ENCODE measurements at places on chromosomes 4 and X.

DNA sequence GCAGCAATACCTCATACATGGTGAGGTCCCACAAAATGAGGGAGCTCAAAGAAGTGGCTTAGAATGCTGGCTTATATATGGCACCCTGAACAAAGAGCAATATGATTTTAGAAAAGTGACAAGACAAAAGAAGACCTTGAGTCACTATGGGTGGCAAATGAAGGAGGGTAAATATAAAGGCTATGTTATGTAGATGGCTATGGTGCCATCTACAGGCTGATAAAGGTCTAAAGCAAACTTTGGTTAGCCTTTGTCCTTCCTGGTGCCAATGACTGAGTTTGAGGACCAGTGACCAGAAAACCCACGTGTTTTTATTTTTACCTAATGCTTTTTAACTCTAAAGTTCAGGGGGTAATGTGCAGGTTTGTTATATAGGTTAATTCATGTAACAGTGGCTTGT is 151.8 kb downstream of the CCNG2 start:
- peak; percentile 31 for DNase-seq

- no peak for DNase-seq
These were observed 15.6 kb downstream of the DCK start for GRCh38 chr4:71009086-71009485.

GRCh38 chrX:131059246-131059645 is 1.1 kb downstream of the ARHGAP36 start:
- no peak for DNase-seq

GRCh38 chr4:128513664-128514484 is 226.3 kb upstream of the PGRMC2 start:
- DNase-seq: no peak

- DNase-seq: no peak
These were observed 25.4 kb downstream of the C4orf50 start for GRCh38 chr4:5992828-5993321.

GRCh38 chrX:31934842-31935370 is 863.1 kb upstream of the FTHL17 start:
- no peak for DNase-seq

DNA sequence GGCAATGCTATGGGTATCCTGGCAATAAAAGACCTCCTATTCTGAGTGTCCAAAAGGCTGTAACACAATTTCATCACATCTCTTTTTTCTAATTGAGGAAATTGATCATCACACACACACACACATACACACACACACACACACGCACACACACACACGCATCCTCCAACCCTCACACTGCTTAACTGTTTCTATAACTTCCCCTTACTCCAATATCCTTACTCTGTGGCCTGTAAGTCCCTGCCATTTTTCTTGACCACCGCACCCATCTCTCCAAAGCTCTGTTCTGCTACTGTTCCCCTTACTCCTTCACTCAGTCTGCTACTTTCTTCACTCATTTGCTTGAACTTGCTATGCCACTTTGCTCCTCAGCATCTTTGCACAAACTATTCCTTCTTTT is 115.6 kb downstream of the AMELX start:
- no peak for DNase-seq

DNA sequence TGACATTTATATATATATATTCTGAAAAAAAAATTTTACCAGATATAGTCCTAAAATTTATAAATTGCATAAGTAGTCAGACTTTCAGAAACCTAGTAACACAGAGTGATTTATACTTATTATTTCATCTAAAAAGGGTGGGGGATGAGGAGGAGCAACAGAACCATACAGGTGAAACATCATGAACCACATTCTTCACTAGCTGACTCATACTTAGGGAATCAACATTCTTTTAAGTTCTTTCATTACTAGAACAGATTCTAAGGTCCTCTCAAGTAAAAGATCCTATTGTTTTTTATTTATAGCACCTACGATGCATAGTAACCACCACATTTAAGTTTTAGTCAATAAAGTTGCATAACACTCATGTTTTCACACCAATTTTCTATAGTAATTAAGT is 166.1 kb downstream of the LRBA start:
- no peak for DNase-seq

- no peak for DNase-seq
These were observed 59.2 kb upstream of the SMIM10 start for GRCh38 chrX:134931550-134931949.

- DNase-seq: no peak
These were observed 102.1 kb upstream of the RASGEF1B start for GRCh38 chr4:81573840-81574239.

GRCh38 chrX:123731987-123732669 is 724 bp downstream of the THOC2 start:
- DNase-seq: no peak

DNA sequence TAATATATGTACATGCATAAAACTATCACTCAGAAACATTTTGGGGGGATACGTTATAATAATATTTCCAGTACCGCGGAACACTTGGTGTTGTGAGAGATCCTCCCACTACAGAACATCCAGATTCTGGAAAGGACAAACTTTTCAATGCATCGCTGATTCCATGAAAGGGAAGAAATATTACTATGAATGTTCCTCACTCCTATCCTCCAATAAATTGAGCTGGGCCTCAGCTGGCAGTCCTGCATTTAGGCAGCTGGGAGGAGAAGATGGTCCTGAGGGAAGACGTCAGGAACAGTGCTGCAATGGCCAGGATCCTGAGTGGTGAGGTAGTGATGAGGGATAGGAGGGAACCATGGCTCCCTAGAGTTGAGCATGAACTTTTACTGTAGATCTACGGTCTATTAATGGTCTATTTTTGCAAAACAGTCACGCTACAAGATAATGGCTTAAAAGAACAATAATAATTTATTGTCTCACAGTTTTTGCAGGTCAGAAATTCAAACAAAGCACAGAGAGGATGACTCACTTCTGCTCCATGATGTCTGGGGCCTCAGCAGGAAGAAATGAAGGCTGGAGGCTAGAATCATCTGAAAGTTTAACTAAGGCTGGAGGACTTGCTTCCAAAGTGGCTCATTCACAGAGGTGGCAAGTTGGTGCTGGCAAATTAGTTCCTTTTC is 538.1 kb downstream of the STIM2 start:
- DNase-seq: no peak

DNA sequence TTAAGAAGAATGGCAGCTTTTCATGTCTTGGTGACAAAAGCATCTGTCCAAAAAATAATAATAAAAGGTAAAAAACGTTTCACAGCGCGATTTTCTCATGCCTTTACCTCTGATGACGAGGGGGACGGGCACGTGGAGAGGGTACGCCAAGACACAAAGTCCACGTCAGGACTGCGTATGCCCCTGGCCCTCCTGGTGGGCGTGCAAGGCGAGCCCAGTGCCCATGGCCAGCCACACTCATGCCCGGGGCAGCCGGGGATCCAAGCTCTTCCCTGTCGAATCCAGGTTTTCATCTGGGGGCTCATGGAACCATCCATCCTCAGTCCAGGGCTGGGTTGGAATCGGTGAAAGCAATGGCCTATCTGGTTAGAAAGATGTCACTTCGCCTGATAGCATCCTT is 176.6 kb downstream of the AFAP1 start:
- DNase-seq: no peak

DNA sequence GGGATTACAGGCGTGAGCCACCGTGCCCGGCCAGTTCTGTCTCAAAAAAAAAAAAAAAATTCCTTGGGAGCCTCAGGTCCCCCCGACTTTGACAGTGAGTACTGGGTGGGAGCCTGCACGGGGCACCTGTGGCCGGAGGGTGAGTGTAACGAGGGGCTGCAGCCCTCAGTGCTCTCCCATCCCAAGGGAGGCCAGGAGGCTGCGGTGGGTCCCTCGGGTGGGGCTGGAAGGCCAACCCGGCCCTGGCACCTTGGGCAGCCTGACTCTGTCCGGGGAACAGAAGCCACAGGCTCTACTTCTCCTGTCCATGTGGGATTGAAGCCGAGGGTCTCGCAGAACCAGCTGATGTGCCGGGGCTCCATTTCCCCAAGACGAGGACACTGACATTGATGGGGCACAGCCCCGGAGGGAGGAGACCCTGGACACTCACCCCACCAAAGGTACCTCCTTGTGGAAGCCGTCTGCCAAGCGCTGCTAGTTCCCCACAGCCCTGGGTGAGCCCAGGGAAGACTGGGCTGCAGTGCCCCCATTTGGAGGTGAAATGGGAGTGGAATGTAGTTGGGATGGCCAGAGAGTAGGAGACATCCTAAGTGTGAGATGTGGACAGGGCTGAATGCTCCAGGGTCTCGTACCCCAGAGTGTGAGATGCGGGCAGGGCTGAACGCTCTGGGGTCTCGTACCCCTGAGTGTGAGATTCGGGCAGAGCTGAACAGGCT is 2.3 kb upstream of the SLC26A1 start:
- no peak for DNase-seq

GRCh38 chrX:45768666-45769236 is 568.1 kb upstream of the DIPK2B start:
- no peak for DNase-seq

DNA sequence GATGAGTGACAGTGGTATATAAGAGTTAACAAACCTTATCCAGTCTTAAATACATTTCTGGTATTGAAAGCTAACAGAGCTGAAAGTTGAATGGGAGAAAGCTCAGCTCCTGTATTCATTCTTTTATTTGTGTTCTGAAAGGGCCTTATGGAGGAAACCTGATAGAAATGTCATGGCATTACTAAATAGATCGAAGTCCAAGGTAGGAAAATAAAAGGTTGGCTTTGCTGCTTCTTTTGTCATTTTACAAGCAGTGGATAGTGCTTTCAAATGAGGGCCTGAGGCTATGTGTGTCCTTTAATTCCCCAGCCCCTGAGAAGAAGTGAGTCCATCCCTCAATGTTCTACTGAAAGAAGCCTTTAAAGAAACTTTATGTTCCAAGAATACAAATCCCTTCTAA is 974.3 kb upstream of the INTU start:
- DNase-seq: no peak

- peak; percentile 71 for DNase-seq
These were observed 20.5 kb downstream of the ARSJ start for GRCh38 chr4:113958766-113959538.

DNA sequence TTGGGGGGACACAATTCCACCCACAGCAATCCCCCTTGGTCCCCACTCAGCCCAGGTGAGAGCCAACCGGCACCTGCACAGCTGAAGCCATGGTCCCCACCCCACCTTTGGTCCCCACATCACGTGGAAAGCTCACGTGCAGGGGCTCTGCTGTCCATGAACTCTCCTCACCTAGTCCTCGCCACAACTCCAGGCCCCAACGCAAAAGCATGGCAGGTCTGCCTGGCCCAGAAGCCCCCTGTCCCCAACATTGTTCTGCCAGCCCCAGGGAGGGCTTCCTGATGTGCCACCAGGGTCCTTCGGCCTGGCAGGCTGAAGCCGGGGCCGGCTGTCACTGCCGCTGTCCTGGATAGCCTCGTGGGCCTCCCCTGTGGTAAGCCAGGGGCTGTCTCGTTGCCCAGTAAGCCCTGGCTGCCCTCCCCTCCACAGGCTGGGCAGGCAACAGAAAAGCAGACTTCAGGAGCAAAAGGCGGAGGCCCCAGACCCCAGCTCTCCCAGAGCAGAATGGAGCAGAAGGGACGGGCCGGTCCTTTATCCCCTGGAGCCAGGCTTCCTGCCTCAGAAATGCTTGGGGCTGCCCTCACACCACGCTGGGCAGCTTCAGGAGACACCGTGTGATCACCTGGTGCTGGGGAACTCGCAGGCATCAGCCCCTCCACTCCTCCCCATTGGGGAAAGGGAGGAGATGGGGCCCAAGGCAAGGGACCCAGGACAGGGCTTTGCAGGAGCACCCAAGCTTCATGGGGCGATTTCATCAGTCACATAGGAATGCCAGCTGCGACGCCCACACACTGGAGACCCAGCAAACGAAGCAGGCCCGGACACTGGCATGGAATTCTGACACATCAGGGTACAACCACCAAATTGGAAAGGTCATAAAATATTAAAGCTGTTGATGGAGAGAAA is 103.7 kb downstream of the ADRA2C start:
- DNase-seq: no peak

GRCh38 chr4:153233761-153234371 is 29.6 kb downstream of the TRIM2 start:
- peak; percentile 81 for DNase-seq

- DNase-seq: no peak
These were observed 1.1 kb upstream of the CD38 start for GRCh38 chr4:15776871-15777648.

GRCh38 chr4:153564630-153565525 is 98.7 kb downstream of the TMEM131L start:
- no peak for DNase-seq

- no peak for DNase-seq
These were observed 116.7 kb downstream of the KLHL8 start for GRCh38 chr4:87103691-87104187.

DNA sequence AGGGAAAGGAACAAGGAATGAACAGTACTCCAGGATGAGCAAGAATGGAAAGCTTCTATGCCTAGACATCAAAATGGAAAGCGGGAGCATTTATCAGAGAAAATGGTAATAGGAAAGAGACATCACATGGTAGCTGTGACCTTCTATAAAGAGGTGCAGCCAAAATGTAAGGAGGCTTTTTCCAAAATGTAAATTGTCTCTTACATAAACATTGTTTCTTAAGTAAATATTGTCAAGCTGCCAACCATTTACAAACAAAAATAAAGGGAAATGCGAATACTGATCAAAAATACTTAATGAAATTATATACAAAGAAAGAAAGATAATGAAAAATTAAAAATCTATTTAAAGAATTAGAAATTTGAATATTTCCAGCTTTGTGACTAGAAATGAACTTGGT is 55.0 kb upstream of the RASGEF1B start:
- no peak for DNase-seq

DNA sequence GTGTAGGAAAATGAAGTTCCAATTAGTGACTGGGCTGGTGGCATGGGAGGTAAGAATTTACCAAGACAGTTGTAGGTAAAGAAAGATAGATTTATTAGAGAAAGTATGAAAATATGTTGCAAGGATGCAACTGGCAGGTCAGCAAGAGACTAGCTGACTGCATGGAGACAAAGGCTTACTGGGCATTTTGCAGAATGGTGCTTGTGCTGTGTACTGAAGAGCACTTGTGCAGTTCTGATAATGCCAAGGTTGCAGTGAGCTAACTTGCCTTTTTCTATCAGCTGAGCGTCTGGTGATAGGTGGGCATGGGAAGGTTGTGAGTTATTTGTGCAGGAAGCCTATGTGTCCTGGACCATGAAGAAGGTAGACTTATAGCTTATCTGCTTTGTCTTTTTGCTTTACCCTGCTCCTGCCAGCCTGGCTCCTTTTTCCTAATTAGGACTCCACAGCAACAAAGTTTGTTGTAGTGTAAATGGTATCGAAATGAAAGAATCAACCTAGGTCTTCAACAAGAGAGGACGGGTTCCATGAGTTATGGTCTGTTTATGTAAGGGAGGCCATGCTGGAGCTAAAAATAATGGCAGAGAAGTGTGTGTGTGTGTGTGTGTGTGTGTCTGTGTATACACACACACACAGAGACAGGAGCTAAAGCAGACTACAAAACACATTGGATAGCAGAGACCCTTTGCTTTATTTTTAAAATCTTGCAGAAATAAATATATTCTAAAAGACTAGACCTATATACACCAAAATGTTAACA is 15.0 kb downstream of the BST1 start:
- no peak for DNase-seq

GRCh38 chrX:150357790-150358189 is 5.3 kb upstream of the MAMLD1 start:
- no peak for DNase-seq
